Lung microvascular endothelial cell (primary cell): ENCODE measurements at places on chromosomes 7 and 10. TPM values are rescaled to one million over a fixed set of nuclear protein-coding genes. Genes with fewer than 3 reads are reported as not detected.

Gene EPHB6
- total RNA-seq = under 0.01 TPM in 2 replicates

Gene ELFN1
- total RNA-seq = under 0.01 and 0.44 TPM in 2 replicates

Gene ELMO1
- 30.7 and 36.5 TPM in 2 replicates for total RNA-seq

Gene ZNF777
- 2.4 and 2.6 TPM in 2 replicates for total RNA-seq
